ENCODE measurements at places on chromosomes 12 and 14. TPM values are rescaled to one million over a fixed set of nuclear protein-coding genes. Genes with fewer than 3 reads are reported as not detected.

ZDHHC17 gene
- 70.4 TPM for polyA plus RNA-seq

DNA sequence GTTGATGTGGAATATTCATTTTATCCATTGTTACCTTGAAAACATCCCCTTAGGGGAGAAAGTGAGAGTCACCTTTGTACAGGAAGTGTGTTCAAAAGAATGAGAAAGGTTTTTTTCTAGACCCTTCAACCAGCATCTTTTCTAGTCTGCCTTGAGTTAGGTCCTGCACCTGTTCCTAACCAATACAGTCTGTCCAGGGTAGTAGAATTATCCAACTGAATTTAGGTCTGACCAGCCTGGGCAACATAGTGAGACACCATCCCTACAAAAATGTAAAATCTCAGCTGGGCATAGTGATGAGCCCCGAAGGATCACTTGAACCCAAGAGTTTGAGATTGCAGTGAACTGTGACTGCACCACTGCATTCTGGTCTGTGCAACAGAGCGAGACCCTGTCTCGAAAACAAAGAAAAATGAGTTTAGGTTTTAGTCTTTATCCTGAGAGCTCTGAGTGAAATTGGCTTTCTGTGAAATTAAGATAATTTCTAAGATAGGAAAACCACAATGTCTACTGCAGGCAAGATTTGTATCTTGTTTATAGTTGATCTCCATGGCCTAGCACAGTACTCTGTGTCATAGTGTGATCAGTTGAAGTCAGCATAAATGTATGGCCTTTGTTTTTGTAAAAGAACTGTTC, 25.2 kb downstream of the ARHGAP5 start:
- DNase-seq, result no peak

DNA sequence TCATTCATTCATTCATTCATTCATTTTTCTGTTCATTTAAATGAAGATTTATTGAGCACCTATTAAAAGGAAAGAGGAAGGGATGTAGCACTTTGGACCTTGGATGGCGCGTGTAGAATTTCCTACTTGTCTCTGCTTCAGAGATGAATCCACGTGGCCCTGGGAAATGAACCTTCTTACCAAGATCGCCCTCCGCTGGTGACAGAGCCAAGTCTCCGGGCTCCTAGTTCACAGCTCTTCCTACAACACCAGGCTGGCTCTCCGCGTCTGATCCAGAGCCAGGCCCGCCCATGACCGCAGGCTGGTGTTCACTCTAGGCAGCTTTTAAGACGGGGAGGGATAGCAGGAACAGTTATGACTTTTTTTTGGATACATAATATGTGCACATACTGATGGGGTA, 70.9 kb upstream of the PIWIL1 start:
- no peak for DNase-seq

DNA sequence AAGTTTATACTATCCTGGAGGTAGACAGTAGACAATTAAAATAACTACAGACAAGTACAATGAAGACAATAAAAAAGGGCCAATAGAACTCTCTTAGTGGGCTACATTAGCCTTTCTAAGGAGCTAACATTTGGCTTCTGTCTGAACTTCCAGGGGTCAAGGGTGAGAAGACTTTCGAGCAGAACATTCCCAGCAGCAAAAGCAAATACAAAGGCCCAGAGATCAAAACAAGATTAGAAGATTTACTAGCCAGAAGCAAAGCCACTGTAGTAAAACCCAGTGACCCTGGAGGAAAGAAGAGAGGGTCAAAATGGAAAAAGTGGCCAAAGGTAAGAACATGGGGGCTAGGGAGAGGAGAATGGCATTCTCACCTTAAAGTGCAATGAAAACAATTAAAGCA, 63.2 kb downstream of the ATP2B1 start:
- peak; percentile 23 for DNase-seq

DNA sequence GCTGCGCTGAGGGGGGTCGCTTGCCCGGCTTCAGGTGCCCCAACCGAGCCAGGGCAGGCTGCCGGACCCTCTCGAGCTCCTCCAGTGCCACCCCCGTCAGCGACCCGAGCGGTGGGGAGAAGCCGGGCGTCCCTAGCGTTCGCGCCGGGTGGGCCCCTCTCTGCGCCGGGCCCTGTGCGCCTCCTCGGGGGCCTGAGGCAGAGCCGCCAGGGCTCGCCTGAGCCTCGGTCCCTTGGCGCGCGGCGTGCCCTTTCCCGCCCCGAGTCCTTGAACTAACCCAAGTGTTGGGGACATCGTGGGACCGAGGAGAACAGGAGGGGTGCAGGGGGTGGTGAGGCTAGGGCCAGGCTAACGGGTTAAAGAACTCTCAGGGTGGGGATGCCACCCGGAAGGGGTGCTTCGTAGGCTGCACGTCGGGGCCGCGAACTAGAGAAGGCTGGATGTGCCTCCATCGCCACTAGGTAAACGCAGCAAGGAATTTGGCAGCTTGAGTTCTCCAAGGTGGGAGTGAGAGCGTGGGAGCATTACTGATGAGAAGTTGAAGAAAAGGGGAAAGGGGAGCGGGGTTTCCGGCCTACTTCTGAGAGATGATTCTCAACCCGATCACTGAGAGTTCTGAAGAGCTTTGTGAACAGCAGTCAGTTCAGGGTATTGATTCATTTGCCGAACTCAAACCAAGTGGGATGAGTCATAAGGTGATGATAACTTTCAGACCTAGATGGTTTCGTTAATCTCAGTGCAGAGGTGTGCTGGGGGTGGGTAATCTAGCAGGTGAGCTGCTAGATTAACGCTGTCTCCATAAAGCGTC, 618 bp downstream of the RNF34 start:
- DNase-seq, result no peak

AHNAK2 gene
- polyA plus RNA-seq, result 2.2 TPM

DNA sequence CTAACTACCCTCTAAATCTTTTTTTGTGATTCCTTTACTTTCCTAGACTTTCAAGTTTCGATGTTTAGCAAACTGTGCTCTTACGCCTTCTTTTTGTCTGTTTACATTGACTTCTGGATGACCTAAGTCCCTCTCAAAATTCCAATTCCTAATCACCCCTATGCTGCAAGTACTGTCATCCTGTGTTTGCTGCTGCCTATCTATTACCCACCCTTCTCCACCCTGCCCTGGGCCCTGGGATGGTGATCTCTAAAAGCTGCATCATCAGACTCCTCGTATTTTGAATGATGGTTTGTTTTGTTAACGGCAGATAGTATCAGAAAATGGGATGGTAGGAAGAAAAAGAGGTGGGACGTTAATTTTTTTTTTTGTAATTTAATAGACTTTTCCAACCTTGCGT, 272.1 kb downstream of the DIO2 start:
- no peak for DNase-seq

- no peak for DNase-seq
Observed at GRCh38 chr14:22583994-22584393, 5.0 kb downstream of the DAD1 start.

ADAM21 gene
- 0.28 TPM for polyA plus RNA-seq

- no peak for DNase-seq
Observed at GRCh38 chr12:14505626-14506596, 61.8 kb downstream of the PLBD1 start.

GDF11 gene
- 21.4 TPM for polyA plus RNA-seq

DNA sequence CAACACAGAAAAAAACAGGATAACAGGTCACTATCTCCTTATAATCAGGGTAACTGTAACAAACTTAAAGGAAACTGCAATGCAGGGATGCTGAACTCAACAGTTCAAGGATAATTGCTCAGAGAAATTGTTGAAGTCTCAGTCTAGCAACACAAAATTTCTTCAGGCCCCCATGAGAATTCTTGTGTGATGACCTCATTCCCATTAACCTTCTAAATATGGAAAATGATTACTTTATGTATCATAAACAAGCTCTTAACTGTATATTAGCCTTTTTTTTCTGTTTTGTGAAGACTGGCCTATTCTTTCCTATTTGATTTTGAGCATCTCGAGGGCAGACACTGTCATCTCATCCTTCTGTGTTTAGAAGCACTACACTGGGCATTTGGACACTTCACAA, 47.1 kb downstream of the IGF1 start:
- no peak for DNase-seq

DNA sequence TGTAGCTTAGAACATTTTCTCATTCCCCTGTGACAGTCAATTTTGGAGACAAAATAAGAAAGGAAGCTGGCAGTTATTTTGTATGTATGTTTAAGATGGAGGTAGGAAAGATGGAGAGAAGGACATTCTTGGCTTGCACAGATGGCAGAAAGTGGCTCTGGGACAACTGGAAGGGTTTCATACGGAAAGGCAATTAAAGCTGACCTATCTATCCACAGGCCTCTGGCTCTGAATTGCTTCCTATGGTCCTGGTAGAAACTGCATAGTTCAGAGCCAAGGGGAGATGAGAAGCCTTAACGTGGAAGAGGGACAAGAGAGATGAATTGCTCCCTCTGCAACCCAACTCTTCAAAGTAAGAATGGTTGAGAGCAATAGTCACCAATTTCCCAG, 8.0 kb upstream of the NPFF start:
- DNase-seq, result no peak

CCER1 gene
- polyA plus RNA-seq, result not detected

KLRG1 gene
- 3.0 TPM for polyA plus RNA-seq

DNA sequence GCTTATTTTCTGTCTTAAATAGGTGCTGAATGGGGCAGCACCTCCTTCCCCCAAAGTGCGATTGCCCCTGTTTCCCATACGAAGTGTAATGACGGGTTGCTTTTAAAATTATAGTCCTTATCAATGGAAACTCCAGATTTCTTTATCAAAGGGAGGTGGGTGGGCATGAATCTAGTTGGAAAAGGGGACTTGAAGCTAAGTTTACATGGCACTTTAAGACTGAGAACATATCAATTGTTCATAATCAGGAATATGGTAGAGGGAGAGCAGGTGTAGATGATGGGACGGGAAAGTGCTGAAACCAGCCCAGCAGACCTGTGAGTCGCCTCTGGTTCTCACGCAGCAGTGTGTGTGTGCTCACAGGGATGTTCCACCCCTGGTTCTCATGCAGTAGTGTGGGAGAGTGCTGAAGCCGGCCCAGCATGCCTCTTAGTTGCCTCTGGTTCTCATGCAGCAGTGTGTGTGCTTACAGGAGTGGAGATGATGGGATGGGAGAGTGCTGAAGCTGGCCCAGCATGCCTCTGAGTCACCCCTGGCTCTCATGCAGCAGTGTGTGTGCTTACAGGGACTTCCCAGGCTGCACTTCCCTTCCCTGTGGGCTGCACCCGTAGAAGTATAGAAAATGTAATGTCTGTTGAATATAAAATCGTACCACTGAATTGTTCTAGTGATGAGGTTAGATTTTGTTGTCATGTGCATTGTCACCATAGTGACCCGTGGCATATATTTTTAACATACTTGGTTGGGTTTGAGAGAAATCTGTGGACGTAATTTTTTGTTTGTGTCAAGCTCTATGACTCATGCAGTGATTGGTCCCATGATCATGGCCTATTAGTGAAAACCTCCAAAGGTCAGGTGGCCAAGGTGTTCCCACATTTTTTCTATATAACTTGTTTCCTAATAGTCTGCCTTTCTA, 51.6 kb downstream of the GPATCH2L start:
- no peak for DNase-seq

CAPZA3 gene
- polyA plus RNA-seq, result 0.20 TPM

GRCh38 chr14:74735125-74735524, 22.2 kb downstream of the FCF1 start:
- DNase-seq, result no peak

DNA sequence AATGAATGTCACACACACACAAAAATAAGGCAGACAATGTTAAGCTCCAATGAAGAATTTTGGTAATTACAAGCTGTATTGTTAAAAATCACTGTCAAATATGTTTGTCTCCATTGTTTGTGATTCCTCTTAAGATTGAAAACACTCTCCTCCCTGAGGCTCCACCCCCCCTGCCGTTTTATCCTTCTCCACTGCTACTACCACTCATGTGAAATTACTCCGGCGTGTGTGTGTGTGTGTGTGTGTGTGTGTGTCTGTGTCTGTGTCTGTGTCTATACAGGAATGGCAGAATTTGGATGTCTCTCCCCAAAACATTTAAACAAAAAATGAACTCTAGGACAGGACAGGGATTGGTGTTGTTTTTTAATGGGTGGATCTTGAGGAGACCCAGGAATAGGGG, 365.1 kb upstream of the DIO2 start:
- no peak for DNase-seq

ARL6IP4 gene
- polyA plus RNA-seq, result 173 TPM

LMO3 gene
- 2.4 TPM for polyA plus RNA-seq

- no peak for DNase-seq
Observed at GRCh38 chr14:77025744-77026165, 2.8 kb downstream of the IRF2BPL start.

AGAP2 gene
- 0.68 TPM for polyA plus RNA-seq

GPR162 gene
- polyA plus RNA-seq, result 22.1 TPM

DNA sequence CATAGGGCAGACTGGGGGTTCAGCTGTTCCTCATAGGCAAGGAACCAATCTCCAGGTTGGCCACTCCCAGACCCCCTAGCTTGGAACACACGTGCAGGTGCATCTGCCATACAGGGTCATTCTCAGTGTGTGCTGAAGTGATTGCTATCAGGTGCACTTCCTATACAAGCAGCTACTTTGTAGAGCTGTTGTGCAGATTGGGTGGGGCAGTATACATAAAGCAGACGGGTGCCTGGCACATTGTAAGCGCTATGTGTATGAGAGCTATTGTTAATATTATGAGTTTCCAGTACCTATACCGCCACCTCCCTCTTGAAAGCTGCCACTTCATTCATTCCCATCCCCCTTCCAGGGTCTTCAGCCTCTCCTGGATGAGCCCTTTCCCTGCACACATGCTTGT, 17.3 kb downstream of the IRF2BPL start:
- DNase-seq, result no peak

TMCC3 gene
- polyA plus RNA-seq, result 47.1 TPM

HOMEZ gene
- 26.9 TPM for polyA plus RNA-seq

DNA sequence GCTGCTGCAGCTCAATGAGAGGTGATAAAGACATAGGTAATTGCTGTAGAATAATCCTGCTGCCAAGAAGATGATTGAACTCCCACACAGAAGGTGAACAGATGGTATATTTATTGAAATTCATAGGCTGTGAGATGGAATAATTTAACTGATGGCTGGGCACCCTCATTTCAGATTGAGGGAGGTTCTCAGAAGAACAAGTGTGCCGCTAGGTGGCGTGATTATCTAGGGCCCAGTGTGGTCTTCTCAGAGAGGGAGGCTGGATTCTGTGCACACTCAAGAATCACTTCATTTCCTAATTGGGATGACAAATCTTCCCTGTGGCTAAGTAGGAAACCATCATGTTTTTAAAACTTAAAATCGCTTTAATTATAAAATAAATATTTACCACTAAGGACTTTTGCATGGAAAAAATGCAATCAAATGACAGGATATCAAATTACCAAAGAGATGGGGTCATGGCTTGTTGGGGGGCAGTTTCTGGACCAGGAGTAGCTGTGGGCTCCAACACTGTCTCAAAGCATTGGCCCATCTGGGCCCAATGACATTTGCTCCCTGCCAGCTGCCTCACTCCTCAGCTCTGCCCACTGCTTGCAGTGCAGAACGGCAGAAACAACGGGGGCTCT, 132.3 kb downstream of the SNAPC1 start:
- peak; percentile 21 for DNase-seq

- DNase-seq, result no peak
Observed at GRCh38 chr14:77139540-77140358, 1.8 kb downstream of the ZDHHC22 start.

TDRD9 gene
- 3.6 TPM for polyA plus RNA-seq

GRCh38 chr12:22275843-22276242, 58.7 kb downstream of the ST8SIA1 start:
- no peak for DNase-seq

Data from right renal cortex interstitium (tissue), 3 donors.